ENCODE measurements at places on chromosomes 12 and 14.
A peak's percentile ranks its signal among the peaks of the same experiment; 100 is the strongest.

- DNase-seq, result no peak
Observed at GRCh38 chr12:32566663-32567295, 112.3 kb upstream of the DNM1L start.

- no peak for DNase-seq
Observed at GRCh38 chr12:114479831-114480230, 73.9 kb upstream of the TBX5 start.

- no peak for DNase-seq
Observed at GRCh38 chr12:62865065-62865464, 69.9 kb downstream of the PPM1H start.

GRCh38 chr12:108609537-108610335, 11.9 kb upstream of the TMEM119 start:
- no peak for DNase-seq

DNA sequence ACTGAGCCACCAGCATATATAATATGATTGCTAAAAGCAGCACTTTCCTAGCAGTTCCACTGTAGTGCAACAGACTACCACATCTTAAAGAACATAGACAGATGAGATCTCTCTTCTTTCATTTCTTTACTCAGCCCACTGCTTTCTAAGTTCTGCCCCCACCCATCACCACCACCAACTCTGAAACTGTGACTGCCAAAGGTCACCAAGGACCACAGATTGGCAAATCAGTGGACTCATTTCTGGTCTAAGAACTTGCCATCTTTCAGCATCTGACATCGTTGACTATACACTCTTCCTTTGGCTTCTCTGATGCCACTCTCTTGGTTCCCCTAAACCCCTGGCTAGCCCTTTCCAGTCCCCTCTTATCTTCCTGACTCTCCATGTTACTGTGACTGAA, 38.4 kb downstream of the IFNG start:
- DNase-seq, result peak; percentile 72

GRCh38 chr12:66072566-66072965, 58.0 kb downstream of the LLPH start:
- no peak for DNase-seq

DNA sequence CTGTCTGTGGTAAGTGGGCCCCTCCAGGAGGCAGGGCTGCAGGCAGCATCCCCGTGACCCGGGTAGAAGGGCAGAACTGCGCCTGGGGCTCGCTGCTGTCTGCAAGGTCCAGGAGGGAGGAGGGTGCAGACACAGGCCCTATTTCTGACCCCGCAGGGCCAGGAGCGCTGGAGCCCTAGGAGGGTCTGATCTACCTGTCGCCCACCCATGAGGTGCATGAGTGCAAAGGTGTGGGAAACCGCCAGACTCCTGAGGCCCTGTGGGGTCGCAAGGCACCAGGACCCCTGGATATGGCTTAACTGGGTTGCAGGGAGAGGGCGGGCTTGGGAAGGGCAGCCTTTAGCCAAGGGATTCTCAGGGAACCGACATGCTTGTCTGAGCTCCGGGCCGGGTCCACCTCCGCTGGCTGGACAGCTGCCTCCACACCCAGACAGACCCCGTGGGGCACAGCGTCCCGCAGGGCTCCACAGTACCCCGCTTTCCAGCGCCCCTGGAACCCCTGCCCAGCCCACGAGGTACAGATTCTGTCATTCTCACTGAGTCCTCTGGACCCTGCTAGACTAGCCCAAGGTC, 72.9 kb upstream of the TSPAN11 start:
- DNase-seq, result no peak

DNA sequence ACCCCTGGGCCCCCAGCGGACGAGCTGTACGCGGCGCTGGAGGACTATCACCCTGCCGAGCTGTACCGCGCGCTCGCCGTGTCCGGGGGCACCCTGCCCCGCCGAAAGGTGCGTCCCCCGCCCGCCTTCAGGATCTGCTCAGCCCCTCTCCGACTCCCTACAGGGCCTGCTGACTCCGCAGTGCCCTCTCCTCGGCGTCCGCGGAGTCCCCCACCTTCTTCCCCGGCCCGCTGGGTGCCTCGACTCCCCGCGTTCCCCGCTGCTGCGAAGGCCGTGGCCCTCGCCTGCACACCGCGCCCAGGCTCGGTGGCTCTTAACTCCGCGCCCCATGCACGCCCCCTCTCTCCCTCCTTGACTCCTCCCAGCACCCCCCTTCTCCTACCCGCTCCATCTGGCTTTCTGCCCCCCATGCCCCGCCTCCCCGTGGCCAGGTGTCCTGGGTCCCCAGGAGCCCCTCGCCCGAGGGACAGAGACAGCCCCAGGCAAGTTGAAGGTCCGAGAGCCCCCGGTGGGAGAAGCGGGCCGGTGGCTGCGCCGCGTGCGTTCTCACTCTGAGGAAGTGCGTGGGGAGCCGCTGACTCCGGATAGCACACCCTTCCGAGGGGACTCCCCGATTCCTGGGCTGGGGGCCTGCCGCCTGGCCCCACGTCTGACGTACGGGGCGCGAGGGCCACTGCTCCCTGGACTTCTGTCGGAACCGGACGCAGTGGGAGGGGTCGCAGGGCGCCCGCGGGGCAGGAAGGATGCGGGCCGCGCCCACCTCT, 594 bp downstream of the TAMALIN start:
- peak; percentile 58 for DNase-seq

DNA sequence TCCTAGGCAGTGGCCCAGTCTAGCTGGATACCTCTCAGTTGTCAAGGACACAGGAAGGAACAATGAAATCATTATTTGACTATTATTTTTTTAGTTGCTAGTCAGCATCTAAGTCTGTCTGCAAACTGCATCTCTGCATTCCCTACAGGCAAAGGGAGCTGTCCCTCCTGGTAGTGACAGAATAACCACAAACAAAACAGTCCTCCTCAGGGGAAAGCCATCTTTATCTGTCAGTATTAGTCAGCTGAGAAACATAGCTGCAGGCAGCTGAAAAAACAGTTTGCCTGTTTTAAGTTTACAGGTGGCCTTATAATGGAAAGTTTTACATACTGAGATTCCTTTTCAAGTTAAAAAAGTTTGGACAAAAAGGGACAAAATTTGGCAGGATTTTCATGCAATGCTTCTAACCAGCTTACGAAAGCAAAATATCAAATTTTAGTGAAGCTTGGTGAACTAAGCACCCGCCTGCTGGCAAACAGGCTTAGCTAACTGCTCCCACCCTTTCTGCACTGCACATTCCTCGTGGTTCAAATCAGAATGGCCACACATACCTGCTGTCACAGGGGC, 29.5 kb downstream of the SLC25A21 start:
- DNase-seq, result no peak

DNA sequence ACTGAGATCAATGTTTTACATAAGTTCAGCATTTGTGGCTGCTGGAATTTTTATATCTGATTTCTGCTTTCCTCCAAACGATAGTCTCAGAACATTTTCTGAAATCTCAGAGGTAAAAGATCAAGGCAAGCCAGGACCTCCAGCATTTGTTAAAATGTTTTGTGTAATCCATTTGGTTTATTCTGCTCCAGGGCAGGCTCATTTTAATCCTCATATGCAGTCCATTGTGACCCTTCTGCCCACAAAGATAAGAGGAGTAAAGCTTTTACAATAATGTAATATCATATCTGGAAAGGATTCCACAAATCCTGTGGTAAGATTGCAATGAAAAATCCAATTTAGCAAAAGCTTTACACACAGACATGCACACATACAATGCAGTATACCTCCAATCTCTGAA, 55.3 kb upstream of the KCNH5 start:
- DNase-seq, result no peak

- peak; percentile 67 for DNase-seq
Observed at GRCh38 chr14:20630340-20631022, 11.0 kb downstream of the OR6S1 start.

GRCh38 chr12:111202237-111202915, 166.5 kb downstream of the PHETA1 start:
- DNase-seq, result no peak

- DNase-seq, result no peak
Observed at GRCh38 chr14:104657563-104658324, 31.7 kb upstream of the INF2 start.

DNA sequence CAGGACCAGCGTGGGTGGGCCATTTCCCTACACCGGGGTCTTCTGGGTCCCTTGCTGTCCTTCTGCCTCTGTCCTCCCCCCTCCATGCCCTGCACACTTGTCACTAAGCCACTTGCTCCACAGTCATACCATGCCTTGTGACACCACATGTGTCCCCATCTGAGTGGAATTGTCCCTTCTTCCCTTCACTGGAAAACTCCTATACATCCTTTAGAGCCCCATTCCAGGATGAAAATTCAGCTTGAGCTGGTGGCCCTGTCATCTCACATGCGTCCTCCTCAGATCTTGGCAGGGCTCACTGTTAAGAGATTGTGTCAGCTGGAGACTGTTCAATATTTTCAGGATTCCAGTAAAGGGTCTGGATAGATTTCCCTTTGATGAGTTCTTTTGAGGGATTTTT, 87.4 kb downstream of the DNAH10 start:
- DNase-seq, result no peak

DNA sequence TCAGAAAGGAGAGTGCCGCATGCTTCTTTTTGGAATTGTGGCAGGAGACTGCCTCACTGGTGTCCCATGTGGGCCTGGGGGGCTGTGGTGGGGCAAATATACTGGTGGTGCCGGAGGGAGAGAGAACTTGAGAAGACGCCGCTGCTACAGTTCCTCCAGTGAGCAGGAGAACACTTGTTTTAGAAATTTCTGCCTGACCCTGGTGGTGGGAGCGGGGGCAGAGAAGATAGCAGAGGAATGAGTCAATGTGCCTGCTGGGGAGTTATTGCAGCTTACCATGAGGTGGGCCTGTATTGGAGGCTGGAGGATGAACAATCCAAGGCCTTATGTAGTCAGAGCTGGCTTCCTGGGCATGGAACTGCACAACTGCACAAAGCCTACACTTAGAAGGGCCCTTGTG, 211.8 kb downstream of the SNAPC1 start:
- no peak for DNase-seq

- no peak for DNase-seq
Observed at GRCh38 chr14:81169711-81170103, 51.1 kb downstream of the GTF2A1 start.

- DNase-seq, result no peak
Observed at GRCh38 chr12:82996168-82996812, 309.6 kb downstream of the TMTC2 start.

DNA sequence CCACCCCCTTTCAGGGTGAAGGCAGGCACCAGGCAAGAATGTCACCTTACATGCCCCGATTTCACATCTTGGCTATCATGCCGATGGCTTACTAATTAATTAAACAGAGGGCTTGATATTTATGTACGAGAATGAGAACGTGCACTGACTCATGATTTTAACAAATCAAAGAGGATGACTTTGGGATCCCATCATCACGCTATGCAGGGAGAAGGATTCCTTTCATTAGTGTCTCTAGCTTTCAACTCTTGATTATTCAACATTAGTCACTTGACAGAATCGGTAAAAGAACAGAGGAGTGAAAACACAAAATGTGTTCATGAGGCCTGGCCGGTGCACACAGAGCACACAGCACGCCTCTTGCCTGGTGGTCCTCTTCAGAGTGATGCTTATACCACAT, 80.6 kb downstream of the PRKAB1 start:
- no peak for DNase-seq

GRCh38 chr12:93950311-93950710, 198.1 kb upstream of the PLXNC1 start:
- no peak for DNase-seq

GRCh38 chr12:116443821-116444589, 115.2 kb upstream of the MAP1LC3B2 start:
- DNase-seq, result peak; percentile 26

DNA sequence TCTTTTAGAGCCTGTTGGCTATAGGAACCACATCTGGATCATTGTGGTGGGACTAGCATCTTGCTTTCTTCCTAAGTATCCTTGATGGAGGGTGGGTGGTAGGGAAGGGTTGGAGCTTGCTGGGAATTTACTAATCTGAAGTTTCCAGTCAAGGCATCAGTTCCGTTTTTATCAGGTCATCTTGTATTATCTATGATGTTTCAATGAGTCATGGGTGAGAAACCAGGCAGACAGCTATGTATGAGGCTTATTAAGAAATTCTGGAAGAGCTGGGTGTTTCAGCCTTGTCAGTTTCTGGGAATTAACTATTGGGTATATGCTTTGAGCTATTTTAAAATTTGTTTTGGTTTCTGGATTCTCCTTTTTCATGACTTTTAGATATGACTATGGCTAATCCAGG, 11.3 kb downstream of the TSFM start:
- no peak for DNase-seq

GRCh38 chr12:127125607-127126259, 1141.2 kb upstream of the TMEM132C start:
- DNase-seq, result peak; percentile 57

DNA sequence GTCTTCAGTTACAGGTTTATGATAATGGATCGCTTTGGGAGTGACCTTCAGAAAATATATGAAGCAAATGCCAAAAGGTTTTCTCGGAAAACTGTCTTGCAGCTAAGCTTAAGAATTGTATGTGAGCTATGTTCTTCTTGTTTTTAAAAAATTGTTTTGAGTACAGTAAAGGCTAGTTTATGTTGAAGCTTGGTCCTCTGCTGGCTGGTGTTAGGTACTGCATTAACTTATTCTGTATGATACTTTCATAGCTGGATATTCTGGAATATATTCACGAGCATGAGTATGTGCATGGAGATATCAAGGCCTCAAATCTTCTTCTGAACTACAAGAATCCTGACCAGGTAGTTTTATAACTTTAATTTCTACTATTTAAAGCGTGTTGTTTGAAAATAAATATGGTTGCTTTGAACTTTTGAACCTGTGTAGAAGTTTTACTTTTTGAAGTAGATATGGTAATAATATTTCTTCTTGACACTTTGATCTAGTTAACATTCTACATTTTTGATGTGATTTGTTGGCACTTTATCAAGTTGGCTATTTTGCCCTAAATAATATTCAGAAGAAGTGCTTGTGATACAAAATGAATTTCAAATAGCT, 55.7 kb downstream of the VRK1 start:
- DNase-seq, result no peak

DNA sequence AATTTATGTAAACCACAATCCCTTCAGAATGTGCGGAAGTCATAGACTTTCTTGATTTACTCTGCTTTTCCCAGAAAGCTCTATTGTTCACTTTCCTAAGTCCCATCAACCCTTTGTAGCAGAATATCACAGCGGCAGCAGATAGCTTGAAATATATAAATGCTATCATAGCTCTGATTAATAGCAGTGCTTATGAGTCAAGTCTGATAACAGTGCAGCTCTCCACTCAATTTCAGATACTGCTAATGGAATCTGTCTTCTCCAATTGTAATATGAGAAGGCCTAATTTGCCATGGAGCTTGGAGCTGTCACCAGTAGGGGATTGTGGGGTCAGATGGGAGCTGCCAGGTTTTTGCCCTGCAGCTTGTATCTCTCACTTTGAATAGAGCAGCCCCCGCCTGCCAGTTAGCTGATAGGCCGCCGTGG, 10.9 kb downstream of the TMEM260 start:
- DNase-seq, result no peak
